ENCODE measurements at places on chromosomes 4 and X.

- DNase-seq, result no peak
These were observed 15.2 kb upstream of the MRFAP1 start for GRCh38 chr4:6625256-6625655.

GRCh38 chr4:129394635-129395034 lies 298.7 kb downstream of the C4orf33 start:
- no peak for DNase-seq

DNA sequence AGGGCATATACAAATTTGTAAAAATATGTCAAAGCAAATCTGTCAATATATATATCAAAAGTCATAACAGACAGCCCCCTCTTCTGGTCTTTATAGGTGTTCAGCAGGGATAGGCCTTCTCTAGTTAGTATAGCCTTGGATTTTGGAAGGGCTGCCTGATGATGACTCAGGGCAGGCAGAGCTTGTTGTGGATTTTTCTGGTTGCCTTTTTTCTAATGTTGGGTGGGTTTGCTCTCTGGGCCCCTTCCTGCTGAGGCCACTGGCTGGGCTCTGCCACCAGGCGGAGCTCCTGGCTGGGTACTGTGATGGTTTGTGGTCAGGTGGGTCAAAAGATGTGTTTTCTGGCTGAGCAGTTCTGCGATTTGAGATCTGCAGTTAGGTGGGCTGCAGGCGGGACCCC lies 294.2 kb downstream of the GRIA2 start:
- no peak for DNase-seq

DNA sequence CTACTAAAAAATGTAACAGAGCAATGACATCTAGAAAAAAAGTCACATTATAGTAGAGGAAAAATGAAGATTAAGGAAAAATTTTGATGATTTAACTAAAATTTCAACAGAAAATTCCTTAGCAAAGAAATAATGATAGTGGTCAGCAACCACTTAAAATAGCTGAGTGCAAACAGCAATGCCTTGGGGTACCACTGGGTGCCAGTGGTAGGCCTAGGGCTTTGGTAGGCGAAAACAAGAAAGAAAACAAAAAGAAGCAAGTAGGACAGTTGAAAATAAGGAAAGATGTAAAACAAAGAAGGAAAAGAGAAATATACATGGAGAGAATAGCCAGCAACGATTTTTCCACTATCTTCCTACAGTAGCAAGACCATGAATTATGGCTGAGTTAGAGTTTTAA lies 313.5 kb upstream of the IRS4 start:
- no peak for DNase-seq

GRCh38 chr4:111699165-111699564 lies 446.1 kb upstream of the FAM241A start:
- no peak for DNase-seq

- DNase-seq, result no peak
These were observed 92.4 kb upstream of the ATXN3L start for GRCh38 chrX:13412208-13412600.

- DNase-seq, result no peak
These were observed 56.0 kb downstream of the MAGEB10 start for GRCh38 chrX:27863809-27864208.

- DNase-seq, result no peak
These were observed 141.9 kb downstream of the THOC2 start for GRCh38 chrX:123590842-123591486.

DNA sequence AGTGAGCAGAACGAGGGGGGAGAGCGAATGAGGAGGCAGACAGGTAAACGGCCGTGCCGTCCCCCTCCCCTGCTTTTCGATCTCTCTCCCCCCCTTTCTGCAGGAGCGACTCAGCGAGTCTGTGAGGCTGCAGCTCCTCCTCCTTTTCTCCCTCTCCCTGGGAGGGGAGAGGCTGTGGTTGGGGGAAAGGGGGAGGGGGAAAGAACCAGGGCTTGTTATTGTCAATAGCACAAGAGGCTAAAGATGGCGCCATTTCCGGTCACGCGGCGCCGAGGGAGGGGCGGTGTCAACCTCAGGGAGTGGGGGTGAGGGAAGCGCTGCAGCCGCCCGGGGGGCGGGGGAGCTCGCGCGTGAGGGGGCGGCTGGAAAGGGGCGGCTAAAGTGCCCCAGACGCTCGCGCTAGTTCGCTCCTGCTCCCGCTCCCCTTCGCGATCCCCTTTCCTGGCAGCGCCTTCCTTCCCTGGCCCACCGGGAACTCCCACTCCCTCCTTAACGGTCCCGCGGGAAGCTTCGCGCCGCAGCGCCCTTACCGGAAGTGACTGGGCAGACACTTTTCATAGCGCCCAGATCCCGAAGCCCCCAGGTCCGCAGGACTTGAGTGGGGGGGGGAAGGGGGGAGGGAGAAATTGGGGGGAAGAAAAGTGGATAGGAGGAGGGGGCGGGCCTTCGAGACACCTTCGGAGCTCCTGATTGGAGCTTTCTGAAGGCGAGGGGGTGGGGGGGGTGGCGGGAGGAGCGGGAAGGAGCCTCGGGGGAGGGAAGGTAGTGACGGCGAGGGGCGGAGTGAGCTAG lies at the start of gene CUL4B:
Gene CUL4B (minus strand): TSS at position 121 of the 792 bp plus-strand sequence. CDS start 324 bp downstream, outside the sequence.
- DNase-seq, result peak; percentile 21

GRCh38 chr4:98950925-98951324 lies 22.0 kb upstream of the EIF4E start:
- DNase-seq, result no peak

GRCh38 chr4:80103629-80104028 lies 30.6 kb upstream of the ANTXR2 start:
- no peak for DNase-seq

DNA sequence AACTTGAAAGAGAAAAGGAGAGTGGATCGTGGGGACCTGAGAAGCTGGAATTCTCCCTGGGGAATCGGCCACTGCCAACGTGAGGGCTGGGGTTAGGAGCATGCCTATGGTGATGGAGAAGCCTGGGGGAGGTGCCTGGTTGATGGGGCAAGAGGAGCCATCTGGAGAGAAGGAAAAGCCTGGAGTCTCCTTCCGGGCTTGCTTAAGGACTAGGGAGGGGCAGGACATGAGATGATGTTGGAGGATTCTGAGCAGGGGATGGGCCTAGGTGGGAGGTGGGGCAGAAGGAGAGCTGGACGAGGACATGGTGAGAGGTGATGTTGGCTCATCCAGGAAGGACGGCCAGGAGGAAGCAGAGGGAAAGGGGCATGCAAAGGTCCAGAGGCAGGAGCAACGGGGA lies 35.0 kb upstream of the GYG2 start:
- DNase-seq, result no peak

DNA sequence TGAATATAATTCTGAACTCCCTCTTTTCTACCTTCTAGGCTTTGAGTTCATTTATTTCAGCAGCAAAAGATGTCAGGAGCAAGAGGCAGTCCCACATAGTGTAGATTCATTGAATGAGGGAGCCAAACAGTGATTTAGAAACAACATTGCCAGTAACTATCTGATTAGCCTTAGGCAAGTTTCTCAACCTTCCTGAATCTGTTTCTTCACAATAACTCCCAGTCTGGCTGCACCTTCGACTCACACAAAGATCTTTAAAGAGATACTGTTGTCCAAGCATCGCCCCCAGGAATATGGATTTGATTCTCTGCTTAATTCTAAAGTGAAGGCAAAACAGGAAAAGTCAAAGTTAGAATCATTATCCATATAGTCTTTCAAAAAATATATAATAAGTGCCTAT lies 1026.2 kb downstream of the DMD start:
- no peak for DNase-seq

GRCh38 chrX:123743312-123743711 lies 10.5 kb upstream of the THOC2 start:
- DNase-seq, result no peak

GRCh38 chr4:53322696-53323095 lies 43.2 kb downstream of the SCFD2 start:
- no peak for DNase-seq

GRCh38 chr4:42644897-42645296 lies 12.0 kb downstream of the ATP8A1 start:
- no peak for DNase-seq

GRCh38 chr4:72031868-72032608 lies at the start of gene NPFFR2:
Gene NPFFR2 (plus strand): TSS chr4:72032000. CDS start chr4:72128592, 96,592 bp downstream.
- DNase-seq, result no peak

DNA sequence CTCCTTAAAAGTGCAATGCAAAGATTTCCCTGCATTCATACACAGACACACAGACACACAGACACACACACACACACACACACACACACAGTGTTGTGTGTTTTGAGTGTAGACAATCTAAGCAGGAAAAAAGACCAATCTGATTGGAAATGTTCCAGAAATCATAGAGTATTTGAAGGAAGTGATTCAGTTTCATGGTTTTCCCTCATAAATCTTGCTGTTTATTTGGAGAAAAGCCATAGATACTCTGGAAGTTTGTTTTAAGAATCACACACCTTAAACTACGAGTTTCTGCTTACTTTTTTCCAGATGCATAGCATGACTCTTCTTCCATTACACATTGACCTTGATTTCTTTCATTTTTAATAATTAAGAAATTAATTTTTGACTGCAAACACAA lies 298.5 kb upstream of the BMP3 start:
- DNase-seq, result no peak

Measured in cortex of kidney (tissue), 1 donor.